ENCODE measurements at places on chromosomes 4 and X. TPM values are rescaled to one million over a fixed set of nuclear protein-coding genes. Genes with fewer than 3 reads are reported as not detected.

Gene EGFL6
- not detected for total RNA-seq

Gene INPP4B
- total RNA-seq: 29.6 TPM

Gene TEX13D
- not detected for total RNA-seq

Gene ANK2
- 66.5 TPM for total RNA-seq

Gene LRCH2
- total RNA-seq: 2.5 TPM

Gene IL3RA
- total RNA-seq: 2.4 TPM

DNA sequence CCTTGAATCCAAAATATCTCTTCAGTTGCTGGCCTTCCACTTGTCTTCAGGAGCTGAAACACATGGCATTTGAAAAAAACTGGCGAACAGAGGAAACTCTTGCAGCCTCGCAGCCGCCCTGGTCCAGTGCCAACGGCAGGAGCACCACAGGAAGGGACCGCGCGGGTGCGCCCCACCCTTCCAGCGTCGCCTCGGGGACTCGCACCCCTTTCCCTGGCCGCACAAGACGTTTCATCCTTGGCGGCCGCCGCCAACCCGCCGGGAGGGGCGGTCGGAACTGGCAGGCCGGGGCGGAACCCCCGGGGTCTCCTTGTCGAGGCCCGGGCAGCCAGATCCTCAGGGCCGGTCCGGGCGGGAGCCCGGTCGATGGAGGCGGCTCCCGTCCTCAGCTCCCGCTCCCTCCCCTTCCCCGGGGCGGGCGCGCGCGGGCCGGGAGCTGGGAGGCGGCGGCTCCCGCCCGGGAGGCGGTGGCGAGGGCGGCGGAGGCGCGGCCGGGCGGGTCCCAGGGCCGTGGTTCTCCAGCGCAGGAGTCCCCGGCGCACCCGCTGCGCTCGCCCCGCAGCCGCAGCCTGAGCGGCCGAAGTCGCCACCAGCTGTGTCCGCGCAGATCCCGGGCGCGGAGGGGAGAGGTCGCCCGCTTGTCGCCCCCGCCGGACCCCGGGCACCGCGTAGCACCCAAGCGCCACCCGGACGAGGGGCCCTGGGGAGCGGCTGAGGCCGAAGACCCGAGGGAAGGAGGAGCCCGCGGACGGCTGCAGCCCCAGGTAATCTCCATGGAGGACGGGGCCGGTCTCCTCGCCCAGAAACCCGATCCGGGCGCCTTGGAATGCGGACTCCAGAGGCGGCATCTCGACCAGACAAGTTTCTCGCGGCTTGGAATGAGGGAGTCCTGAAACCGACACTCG, 886 bp upstream of the NDST3 start:
- DNase-seq: peak; percentile 83

DNA sequence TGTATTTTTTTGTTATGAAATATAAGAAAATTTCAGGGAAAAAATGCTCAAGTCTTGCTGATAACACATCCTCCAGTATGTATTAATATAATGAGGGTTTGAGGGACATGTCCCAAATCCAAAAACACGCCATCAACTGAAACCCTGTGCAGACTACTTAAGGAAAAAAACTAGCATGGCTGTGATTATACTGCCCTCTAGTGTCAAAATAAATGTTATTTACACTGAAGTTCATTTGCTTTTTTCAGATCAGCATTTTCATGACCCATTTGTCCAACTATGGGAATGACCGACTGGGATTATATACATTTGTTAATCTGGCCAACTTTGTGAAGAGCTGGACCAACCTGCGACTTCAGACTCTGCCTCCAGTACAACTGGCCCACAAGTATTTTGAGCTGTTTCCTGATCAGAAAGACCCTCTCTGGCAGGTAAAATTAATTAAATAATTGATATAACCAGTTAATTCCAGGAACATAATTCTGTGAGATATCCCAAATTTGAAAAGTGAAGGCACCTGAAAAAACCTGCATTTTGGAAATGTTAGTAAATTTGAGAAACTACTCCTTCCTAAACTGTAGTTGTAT, 128.5 kb downstream of the PRSS12 start:
- no peak for DNase-seq

GRCh38 chr4:81164623-81165416, 50.2 kb downstream of the PRKG2 start:
- DNase-seq: no peak

- DNase-seq: peak; percentile 73
These were observed 24.2 kb downstream of the NELFA start for GRCh38 chr4:1984406-1985191.

- no peak for DNase-seq
These were observed 1002.3 kb downstream of the FAM133A start for GRCh38 chrX:94676285-94676684.

DNA sequence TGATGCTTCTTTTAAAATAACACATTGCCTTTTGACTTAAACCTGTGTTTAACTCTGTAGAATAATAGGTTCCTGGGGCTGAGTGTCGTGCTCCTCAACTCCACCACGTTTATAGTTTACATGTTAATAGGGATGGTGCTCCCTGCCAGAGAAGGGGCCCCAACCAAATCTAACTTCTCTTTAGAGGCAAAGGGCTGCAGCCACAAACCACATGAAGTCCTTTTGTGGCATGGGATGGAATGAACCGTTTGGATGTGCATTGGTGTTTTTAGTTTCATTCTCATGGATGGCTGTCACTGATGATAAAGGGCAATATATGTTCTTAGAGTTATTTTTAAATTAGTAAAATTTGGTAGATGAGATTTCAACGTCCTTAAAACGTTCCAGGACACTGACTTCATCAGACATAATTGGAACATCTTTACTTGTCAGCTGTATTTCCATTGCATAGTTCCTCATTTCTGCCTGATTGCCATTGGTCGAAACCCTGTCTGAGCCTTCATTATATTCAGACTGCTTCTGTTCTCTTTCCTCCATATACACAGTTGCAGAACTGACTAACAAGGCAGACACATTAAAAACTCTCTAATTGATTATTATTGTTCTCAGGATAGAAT, 60.4 kb upstream of the HPF1 start:
- no peak for DNase-seq

DNA sequence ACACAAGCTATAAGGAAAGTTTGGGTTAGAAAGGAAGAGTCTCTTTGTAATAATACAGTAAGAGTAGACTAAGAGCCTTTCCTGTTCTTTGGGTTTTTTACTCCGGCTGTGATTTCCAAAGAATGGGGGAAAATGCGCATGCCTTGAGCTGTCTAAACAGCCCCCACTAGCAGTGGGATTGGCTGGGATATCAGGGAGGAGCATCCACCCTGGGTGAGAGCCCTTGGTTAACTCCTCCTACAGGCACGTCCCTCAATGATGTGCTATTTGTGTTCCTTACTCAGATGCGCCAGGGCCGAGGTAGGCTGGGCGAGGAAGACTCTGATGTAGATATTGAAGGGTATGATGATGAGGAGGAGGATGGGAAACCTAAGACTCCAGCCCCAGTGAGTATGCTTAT, 74.0 kb upstream of the OGT start:
- no peak for DNase-seq

GRCh38 chrX:54602563-54602962, 72.5 kb downstream of the GNL3L start:
- no peak for DNase-seq

DNA sequence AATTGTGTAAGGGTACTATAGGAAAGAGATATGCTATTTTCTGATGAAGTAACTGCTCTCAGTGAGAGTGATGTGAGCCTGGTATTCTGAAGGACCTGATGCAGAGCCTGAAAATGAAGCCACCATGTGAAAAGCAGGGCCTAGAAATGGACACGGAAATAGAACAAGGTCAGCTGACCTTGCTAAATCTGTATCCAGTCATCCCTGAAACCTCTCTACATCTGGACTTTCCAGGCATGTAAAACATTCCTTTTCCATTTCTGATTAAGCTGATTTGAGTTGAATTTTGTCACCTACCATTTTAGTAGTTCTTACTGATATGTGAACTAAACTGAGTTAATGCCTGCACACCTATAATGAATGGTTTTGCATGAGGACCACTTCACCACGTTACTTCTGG, 72.4 kb upstream of the NEIL3 start:
- no peak for DNase-seq

DNA sequence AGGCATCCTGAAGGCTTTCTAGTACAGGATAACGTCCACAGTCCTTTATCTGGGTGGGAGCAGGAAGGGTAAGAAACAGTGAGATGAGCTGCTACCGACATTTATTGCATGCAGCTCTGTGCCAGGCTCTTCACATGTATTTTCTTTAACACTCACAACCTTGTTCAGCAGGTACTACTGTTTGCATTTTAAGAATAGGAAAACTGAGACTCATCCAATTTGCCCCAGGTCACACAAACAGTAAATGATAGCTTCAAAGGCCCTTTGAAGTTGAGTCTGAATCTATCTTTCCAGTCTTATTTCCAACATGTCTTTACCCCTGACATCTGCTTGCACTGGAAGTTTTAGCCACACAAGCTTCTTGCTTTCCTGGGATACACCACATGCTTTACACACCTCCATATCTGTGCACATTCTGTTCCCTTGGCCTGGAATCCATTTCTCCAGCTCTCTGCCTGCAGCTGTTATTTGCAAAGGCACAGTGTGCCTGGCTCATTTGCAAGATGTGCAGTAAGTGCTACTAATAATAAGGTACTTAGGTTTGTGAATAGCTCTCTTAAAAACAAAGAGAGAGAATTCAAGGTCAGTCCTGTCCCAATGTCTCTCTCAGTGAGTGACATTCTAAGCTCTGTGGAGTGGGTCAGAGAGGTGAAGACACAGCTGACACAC, 61.2 kb downstream of the METTL14 start:
- no peak for DNase-seq

DNA sequence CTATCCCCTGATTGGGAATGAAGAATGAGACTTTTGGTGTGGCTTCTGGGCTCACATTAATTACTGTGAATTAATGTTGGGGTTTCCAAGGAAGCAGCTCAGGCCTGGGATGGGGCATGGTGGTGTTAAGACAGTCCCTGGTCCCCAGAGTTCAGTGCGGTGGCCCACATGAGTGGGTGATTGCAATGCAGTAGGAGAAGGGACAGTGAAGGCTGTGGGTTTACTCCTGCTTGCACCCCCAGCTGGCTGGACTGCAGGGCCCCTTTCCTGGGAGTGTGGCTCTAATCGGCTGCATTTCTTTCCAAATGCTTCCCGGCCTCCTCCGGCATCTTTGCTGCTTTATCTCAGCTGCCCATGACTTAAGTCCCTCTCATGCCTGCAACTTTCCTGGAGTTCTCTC, 28.2 kb upstream of the GPR78 start:
- peak; percentile 56 for DNase-seq

- DNase-seq: no peak
These were observed 35.6 kb upstream of the DCAF8L1 start for GRCh38 chrX:28016823-28017222.

DNA sequence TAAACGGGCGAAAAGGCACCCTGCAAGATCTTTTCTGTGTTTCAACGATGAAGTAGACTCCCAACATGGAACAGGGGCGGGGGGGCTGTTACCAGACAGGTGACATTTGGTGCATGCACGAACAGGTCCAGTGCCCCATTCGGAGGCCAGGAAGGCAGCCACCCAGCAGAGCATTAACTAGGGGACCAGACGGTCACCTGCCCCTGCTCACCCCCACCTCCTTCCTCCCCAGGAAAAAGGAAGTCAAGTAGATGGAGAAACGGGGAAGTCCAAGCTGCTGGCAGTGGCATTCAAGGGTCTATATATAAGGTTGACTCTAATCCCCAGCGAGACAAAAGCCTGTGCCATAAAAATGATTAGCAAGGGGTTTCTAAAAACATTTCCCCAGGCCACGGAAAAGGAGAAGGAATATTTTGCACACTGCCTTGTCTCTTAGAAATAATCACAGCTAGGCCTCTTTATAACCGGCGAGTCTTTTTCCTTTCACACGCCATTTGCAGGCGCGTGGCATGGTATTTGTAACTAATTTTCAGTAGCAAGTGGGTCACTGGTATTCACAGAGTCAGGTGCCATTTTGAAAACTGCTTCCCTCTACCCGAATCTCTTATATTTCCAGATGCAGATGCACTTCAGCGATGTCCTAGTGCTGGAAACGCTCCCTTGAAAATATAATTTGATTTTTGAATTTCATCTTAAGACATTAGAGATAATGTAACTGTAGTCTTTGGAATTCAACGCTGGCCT, 1.2 kb upstream of the TMSB4X start:
- peak; percentile 90 for DNase-seq

DNA sequence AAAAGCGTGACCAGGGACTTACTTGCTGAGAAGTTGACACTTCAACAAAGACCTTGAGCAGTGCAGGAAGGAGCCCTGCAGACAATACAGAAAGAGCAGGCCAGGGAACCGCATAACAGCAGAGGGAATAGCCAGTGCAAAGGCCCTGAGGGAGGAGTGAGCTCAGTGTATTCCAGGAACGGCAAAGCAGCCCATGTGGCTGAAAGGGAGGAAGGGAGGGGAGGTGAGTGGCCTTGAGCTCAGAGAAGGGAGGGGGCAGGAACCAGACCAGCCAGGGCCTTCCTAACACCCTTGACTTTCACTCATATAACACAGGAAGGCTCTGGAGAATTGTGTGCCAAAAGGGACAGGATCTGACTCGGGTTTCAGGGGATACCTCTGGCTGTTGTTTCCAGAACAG, 112.2 kb downstream of the BCOR start:
- no peak for DNase-seq

DNA sequence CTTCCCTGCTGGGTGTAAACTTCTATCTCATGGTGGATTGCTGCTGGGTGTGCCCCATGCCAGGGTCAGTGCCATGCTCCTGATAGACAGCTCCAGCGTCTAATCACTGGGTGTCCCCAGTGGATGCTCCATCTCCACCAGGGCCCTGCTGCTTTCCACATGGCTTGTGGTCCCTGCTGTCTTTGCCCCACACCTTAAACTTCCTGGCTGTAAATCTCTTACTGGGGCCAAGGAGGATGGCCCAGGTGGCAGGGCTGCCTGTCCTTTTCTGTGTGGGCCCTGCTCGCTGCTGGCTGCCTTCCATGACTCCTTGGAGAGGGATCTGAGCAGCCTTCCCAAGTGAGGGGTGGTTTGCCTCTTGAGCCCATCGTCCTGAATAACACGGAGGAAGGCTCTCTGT, 51.8 kb downstream of the RGS12 start:
- no peak for DNase-seq
